ENCODE measurements at places on chromosomes 1 and 21. TPM values are rescaled to one million over a fixed set of nuclear protein-coding genes. Genes with fewer than 3 reads are reported as not detected.

The KLHDC9 gene
- total RNA-seq, result 10.1 TPM

The LCE3E gene
- total RNA-seq, result not detected

The SUSD4 gene
- total RNA-seq, result 0.37 TPM

The FNDC5 gene
- 0.64 TPM for total RNA-seq

The APOBEC4 gene
- not detected for total RNA-seq

DNA sequence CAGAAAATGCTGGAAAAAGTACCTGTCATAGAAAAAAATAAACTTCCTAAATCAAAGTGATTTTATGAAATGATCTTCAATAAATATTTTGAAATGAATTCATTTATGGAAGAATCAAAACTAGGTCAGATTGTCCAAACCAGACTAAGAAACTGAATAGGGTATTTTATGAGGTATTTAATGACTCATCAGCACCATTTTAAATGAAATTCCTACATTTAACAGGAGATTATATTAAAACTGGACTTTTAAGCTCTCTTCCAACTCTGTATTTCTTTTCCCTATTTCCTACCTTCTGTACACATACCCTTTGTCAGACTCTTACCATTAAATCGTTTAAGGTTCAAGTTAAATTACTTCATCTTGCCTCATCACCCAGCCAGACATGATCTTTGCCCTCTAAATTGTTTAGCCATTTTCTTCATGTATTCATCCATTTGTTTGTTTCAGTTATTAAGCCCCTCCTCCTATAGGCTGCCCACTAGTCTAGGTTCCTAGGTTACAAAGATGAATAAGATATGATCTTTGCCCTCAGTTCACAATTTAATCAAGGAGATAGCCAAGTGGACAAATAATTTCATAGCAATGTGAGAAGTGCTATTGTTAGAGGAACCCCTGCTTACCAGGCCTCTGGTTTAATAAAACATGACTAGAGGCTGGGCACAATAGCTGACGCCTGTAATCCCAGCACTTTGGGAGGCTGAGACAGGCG, 25.0 kb downstream of the TATDN3 start:
- no peaks in the 10 kb centered on the region for H3K36me3 ChIP-seq
- H3K27me3 ChIP-seq, result no peaks in the 10 kb centered on the region
- H3K4me1 ChIP-seq, result no peaks in the 10 kb centered on the region
- DNase-seq, result no peak

All from colonic mucosa (tissue), 4 donors.